Right atrium auricular region (tissue), 2 donors: ENCODE measurements at places on chromosomes 16 and 17. TPM values are rescaled to one million over a fixed set of nuclear protein-coding genes. Genes with fewer than 3 reads are reported as not detected.

Gene C17orf107
- total RNA-seq, result 4.2 TPM

Gene ADAP2
- 11.1 TPM for total RNA-seq

Gene KRTAP4-4
- total RNA-seq, result not detected

Gene GNAO1
- total RNA-seq, result 54.8 TPM

Gene ACE
- 4.0 TPM for total RNA-seq

Gene PRSS36
- 1.3 TPM for total RNA-seq

Gene CDT1
- total RNA-seq, result 0.39 TPM

Gene BAIAP3
- 0.35 TPM for total RNA-seq

Gene BCAR1
- total RNA-seq, result 88.2 TPM

Gene RDM1
- not detected for total RNA-seq

Gene ACLY
- 42.2 TPM for total RNA-seq

Gene ACAP1
- 5.1 TPM for total RNA-seq

Gene TBC1D3E
- not detected for total RNA-seq

Gene LRRC37A3
- 1.9 TPM for total RNA-seq

Gene EME1
- 0.33 TPM for total RNA-seq

Gene DNAH2
- total RNA-seq, result 0.08 TPM

Gene NACA2
- not detected for total RNA-seq

Gene GNG13
- total RNA-seq, result not detected

Gene WFDC1
- 0.59 TPM for total RNA-seq

Gene KRTAP4-1
- not detected for total RNA-seq

Gene RNF167
- total RNA-seq, result 68.6 TPM

Gene UBE2G1
- total RNA-seq, result 39.5 TPM

Gene MEFV
- total RNA-seq, result 2.2 TPM

Gene NTN3
- total RNA-seq, result 0.22 TPM

Gene TBC1D10B
- 22.3 TPM for total RNA-seq

Gene SLC35G6
- not detected for total RNA-seq

Gene TRIM65
- total RNA-seq, result 7.0 TPM

Gene ITGB3
- 3.0 TPM for total RNA-seq

Gene RHBDL3
- 19.2 TPM for total RNA-seq

Gene ABI3
- 8.2 TPM for total RNA-seq

Gene CSH1
- total RNA-seq, result not detected

Gene ACSM2A
- not detected for total RNA-seq

Gene KRTAP4-3
- not detected for total RNA-seq

Gene SPATA22
- total RNA-seq, result 1.8 TPM

Gene GPATCH8
- total RNA-seq, result 26.4 TPM

Gene CHTF8
- total RNA-seq, result 49.4 TPM
